ENCODE measurements at places on chromosomes 1 and 21.
A peak's percentile ranks its signal among the peaks of the same experiment; 100 is the strongest.

- DNase-seq = no peak
These were observed 126.9 kb upstream of the PLPPR5 start for GRCh38 chr1:99131546-99131945.

DNA sequence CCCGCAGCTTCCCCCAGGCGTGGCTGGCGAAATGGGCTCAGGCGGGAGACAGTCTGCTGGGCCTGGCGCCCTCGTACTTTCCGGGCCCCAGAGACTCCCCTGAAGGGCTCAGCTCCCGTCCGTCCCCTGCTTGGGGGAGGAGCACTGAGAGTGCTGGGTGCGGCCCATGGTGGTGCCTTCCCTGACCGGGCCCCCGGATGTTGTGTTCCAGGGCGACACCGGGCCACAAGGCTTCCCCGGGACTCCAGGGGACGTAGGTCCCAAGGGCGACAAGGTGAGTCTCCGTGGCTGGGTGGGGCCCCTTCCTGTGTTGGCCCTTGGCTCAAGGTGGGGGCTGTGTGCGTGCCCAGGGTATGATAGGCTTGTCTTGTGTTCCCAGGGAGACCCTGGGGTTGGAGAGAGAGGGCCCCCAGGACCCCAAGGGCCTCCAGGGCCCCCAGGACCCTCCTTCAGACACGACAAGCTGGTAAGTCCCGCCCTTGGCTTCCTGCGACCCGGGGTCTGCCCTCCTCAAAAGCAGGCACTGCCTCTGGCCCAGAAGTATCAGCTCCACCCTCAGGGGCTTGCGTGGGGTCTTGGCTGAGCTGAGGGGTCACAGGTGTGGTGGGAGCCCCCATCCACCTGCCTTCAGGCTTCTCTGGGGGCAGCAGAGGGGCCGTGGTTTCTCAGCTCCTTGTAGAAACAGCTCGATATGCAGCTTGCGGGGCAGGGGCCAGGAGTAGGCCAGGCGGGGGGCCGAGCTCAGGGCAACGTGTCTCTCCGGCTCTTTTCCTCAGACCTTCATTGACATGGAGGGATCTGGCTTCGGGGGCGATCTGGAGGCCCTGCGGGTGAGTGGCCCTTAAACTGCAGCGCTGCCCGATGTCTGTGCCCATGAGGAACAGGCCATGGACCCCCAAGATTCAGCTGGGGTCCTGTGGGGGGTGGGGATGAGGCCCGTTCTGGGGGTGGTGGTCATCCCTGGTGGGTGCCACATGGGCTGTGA lies 62.3 kb downstream of the SLC19A1 start:
- no peak for DNase-seq

DNA sequence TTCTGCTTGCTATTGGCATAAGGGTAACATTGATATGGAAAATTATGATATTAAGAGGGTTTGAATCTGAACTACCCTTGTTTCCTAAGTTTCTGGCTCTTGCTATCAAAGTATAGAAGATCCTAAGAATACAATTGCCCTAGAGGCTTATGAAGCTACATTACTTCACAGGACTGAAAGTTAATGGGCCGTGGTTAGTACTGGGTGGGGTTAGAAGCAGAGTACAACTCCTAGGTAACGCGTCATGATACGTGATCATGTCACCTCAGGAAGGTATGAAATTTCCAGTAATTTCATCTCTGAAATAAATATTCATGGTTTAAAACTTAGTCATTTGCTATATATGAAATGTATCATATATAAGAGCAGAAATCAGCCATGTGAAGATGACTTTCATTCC lies 743.8 kb upstream of the NEGR1 start:
- no peak for DNase-seq

DNA sequence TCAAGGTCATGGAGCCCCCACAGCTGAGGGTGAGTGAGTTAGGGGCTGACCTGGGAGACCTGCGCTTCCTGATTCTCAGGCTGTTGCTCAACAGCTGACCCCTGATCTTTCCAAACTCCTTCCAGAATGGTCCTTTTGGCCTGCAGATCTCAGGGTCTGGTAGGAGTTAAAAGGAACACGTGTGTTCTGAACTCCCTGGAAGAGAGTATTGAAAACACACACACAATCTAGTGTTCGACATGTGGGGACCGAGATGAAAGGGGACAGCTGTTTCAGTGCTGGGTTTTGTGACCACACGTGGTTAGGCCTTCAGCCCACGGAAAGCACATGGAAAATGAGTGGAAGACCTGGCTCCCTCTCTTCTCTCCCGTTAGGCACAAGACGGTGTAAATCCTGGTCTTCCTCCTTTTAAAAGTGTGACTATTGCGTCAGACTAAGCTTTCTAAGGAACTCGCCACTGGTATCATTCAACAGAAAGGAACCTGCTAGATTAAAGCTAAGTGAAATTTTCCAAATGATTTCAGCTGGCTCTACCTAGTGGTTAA lies 49.6 kb downstream of the RUNX1 start:
- DNase-seq = no peak

- no peak for DNase-seq
These were observed 60.0 kb upstream of the NTPCR start for GRCh38 chr1:232890340-232890943.

GRCh38 chr1:85411567-85412305 lies 53.2 kb downstream of the DDAH1 start:
- no peak for DNase-seq

DNA sequence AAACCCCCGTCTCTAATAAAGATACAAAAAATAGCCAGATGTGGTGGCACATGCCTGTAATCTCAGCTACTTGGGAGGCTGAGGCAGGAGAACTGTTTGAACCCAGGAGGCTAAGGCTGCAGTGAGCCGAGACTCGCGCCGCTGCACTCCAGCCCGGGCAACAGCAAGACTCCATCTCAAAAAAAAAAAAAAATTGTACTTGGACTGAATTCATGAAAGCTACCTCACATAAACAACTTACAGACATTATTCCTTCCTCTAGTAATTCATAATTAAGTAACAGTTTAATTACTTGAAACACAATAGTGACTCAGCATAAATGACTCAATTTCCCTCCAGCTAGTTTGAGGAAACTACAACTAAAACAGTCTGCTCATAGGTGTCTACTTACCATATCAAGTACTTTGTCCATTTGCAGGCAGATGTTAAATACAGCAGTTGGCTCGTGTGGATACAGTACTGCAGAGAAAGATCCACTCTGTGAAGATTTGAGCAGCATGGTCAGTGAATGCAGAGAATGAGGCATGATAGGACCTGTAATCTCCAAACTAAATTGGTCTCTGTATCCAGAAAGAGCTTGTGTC lies 9.4 kb downstream of the DONSON start:
- DNase-seq = no peak

DNA sequence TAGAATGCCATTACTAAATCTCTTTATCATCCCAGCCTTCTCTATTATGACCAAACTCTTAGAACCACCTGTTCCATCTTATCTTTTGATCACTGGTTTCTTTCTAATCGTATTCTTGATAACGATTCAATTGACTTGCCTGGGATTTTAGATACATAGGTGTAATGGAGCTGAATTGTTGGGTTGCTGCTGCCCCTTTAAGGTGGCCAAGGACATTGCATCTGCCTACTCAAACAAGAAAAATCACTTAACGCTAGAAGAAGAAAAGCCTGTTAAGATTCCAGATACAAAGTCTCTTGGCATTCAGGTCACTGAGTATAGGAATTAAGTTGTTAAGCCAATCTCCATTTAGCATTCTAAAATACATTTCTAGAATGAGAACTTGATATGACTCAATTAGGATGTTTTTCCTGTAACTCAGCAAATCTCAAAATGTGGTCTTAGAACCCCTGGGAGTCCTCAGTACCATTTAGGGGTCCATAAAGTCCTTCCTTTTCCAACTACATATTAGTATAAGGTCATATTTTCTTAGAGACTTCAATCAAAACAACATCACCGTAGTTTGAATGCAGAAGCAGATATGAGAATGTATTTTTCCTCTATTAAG lies 12.4 kb downstream of the NEXN start:
- DNase-seq = no peak

GRCh38 chr1:35371506-35371905 lies 103.0 kb downstream of the ZMYM4 start:
- no peak for DNase-seq

GRCh38 chr21:41490330-41490729 lies 17.6 kb downstream of the TMPRSS2 start:
- no peak for DNase-seq

DNA sequence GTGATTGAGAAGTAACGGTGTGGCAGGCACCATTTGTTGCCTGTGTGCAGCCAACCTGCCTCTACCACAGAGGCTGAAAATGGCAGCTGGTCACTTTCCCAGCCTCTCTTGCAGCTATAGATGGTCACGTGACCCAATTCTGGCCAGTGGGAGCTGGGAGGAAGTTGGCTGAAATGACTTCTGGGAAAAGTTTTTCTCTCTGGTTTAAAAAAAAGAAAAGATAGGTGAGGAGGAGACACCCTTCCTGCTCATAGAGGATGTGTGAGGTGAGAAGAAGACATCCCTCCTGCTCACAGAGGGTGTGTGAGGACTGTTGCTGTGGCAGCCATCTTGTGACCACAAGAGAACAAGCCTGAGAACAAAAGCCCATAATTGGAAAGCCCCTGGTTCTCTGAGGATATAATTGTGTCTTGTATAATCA lies 122.8 kb downstream of the SYF2 start:
- DNase-seq = no peak

DNA sequence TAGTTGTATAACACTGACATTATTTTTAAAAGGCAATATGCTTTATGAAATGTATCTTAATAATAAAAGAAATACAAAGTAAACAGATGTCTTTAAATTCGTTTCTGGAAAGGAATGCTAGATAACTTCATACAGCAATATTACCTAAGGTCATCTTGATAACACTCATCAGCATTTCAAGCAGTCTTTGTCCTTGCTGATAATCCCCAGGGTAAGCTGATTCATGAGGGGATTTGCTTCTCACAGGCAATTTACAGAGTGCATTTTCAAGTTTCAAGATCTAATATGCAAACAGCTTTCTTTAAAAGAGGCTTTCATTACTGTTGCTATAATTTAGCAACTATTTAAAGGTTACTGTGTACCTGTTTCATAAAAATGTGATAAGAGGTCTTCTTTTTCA lies 75.2 kb upstream of the NEK2 start:
- DNase-seq = no peak

GRCh38 chr1:110615548-110616130 lies 9.5 kb upstream of the KCNA2 start:
- no peak for DNase-seq

DNA sequence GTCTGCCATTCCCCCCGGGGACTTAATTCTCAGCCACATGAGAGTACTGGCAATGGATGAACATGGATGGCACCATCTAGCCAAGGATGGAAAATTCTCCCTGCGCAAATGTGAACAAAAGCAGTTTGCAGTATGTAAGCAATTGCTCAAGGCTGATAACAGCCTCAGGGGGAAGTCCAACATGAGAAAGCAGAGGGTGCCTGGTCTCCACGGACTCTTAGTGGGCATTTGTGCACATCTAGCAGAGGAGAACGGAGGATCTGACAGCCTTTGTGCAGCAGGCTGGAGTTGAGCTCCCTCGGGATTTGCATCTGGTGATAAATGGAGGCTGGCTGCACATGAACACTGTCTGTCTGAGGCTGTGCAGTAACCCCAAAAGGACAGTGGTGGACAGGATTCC lies 13.9 kb upstream of the OLIG1 start:
- DNase-seq = no peak

GRCh38 chr1:234969581-234970400 lies 158.8 kb downstream of the TOMM20 start:
- no peak for DNase-seq

DNA sequence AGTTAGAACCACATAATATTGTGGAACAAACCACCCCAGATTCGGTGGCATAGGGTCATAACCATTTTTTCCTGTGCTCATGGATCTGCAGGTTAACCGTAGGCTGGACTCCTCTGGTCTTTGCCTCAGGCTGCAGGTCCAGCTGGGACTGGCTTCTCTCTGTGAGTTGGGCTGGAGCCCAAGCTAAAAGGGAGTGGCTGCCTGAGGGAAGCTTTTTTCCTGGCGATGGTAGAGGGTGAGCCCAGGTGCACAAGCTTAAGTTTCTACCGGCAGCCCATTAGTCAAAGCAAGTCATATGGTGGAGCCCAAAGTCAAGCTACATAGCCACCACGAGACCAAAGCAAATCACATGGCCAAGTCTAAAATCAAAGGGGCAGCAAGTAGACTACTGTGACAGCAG lies 13.8 kb downstream of the EPHX4 start:
- DNase-seq = no peak

DNA sequence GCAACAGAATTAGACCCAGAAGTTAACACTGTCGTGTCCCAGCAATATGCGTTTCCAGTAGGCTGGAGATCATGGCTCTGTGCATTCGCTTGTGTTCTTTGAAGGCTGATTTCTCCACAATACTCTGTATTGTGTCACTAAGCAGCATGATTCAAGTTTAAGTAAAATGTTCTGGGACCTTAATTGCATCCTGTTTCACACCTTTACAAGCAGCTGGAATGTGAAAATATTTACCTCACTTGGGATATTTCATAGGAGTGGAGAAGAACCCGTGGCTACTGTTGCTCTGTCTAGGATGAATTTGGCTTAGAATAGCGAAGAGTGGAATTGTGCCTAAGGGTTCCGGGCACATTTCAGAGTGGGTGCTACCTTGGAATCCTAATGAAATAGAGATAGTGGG lies 6.3 kb downstream of the PTGFRN start:
- DNase-seq = no peak

DNA sequence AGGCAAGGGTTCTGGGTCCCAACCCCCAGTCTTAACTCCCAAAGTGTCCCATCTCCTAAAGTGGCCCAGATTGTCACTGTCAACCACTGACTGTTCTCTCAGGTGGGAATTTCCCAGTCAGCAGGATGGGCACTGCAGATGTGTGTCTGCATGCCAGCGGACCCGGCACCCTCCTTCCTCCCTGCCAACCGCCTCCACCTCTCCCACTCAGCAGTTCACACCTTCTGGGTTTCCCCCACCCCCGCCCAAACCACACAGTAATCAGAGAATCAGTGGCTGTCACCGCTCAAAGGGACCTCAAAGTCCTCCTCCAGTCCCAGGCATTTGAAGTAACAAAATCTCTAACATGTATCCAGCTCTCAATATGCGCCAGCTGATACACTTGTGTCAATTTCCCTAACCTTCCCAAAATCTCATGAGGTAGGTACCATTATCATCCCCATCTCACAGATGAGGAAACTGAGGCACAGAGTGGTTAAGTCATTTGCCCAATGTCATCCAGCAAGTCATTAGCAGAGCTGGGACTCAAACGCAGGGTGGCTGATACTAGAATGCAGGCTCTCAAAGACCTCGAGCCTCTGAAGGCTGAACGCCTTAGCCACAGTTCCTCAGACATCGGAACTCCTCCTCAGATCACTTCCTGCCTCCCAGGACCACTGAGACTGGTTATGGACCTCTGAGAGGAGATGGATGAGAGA lies 4.8 kb downstream of the RUNX3 start:
- peak; percentile 67 for DNase-seq

- DNase-seq = no peak
These were observed 212.7 kb upstream of the FGGY start for GRCh38 chr1:59083946-59084865.

DNA sequence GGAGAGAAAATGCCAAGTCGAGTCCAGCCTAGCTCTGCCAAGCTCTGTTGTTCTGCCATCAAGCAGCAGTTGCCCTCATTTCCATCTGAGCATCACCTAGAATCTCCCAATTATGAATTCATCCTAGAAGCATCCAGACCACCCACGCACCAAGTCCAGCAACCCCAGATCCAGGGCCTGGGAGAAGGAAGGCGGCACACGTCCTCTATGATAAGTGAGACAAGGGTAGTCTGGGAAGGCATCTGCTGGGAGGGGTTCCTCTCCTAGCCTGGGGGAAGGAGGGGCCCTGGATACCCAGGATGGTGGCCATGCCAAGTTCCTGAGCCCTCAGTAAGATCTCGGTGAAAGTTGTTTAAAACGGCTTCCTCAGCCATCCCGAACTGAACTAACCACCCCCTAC lies 70.7 kb downstream of the VWA5B1 start:
- no peak for DNase-seq
